ENCODE measurements at places on chromosomes 5 and 9.

GRCh38 chr5:111159845-111160244 lies 64.3 kb upstream of the CAMK4 start:
- no peak for DNase-seq

GRCh38 chr9:137309368-137310188 lies 7.5 kb upstream of the NRARP start:
- no peak for DNase-seq

GRCh38 chr9:126036881-126037291 lies 289.7 kb downstream of the PBX3 start:
- DNase-seq, result no peak

DNA sequence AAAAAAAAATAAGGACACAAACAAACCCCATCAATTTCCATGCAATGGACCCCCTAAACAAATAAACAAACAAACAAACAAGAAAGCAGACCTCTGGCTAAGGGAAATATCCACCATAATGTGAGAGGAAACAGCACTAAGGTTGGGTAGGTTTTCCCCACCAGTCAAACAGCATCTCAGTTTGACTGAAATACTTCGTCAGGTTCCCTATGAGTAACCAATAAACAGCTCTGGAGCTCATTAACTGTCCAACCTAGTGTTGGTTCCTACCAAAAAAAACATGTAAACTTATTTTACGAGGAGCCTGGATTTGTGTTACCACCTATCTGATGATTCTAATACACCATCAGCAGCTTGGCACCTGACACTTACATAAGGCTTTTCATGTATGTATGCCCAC lies 198.5 kb upstream of the TARS1 start:
- no peak for DNase-seq

DNA sequence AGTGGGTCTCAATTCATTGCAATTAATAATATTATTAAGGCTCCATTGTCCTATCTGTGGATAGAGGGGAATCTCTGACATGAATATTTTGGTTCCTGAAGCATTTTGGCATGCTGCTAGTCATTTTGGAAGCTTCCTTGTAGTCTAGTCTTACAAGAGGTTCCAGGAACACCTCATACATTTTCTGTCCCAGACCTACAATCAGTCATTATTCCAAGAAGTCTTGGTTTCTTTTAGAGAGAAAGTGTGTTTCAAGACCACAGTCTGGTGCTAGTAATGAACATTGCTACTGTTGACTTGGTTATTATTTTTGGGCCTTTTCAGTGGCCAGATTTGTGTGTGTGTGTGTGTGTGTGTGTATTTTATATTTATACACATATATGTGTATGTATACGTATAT lies 98.9 kb downstream of the ERCC6L2 start:
- DNase-seq, result no peak

DNA sequence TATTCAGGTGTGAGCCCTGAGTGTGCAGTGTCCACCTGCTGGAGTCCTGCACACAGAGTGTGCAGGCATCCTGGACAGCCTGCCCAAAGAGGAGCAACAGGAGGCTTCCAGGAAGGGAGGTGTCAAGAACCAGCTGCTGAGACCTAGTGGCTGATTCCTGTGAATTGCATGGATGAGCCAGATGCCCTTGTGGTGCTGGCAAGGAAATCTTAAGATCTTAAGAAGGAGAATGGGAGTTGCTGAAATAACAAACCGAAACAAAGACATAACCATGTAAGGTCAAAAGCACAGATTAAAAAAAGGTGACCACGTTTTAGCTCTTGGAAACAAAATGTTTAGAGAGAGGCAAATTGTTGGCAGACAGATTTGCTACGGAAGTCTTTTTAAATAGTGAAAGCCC lies 29.3 kb upstream of the RPS23 start:
- no peak for DNase-seq

DNA sequence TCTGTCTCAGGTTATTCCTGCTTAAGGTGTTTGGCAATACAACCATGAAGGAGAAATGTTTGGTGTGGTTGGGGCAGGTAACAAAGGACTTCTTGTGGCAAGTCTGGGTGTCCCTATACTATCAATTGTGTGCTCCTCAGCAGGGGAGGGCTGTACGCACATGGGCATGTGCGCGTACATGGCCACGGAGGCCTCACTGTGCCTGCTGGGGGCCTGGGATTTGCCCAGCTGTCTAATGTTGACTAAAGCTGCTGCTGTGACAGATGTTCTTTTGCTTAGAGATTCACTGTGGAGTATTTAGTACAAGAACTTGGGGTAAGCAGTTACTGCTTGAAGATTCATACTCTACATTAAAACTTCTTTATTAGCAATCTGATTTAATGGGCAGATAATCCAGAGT lies 97.5 kb downstream of the HSPA4 start:
- DNase-seq, result no peak

GRCh38 chr5:14218480-14218879 lies 75.3 kb downstream of the TRIO start:
- DNase-seq, result no peak
